ENCODE measurements at places on chromosomes 2 and 18.

- DNase-seq, result no peak
Observed at GRCh38 chr2:231360401-231360800, 35.1 kb upstream of the B3GNT7 start.

GRCh38 chr2:60960706-60961105 lies 56.8 kb upstream of the PEX13 start:
- DNase-seq, result no peak

DNA sequence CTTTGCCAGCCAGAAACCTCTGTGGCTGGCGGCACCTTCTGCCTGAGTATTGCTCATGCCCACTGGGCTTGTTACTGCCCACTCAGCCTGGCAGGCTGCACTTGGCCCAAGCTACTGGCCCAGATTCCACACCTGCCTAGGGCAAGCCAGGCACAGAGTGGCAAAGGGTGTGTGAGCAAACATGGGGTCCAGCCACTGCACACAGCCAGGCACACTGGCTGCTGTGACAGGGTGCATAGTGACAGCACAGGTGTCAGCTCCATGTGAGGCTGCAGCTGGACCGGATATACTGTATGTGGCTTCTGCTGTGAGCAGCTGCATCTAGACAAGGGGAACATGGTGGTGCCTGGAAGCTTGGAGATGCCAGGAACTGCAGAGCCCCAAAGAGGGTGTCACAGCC lies 113.9 kb downstream of the COPS8 start:
- DNase-seq, result no peak

DNA sequence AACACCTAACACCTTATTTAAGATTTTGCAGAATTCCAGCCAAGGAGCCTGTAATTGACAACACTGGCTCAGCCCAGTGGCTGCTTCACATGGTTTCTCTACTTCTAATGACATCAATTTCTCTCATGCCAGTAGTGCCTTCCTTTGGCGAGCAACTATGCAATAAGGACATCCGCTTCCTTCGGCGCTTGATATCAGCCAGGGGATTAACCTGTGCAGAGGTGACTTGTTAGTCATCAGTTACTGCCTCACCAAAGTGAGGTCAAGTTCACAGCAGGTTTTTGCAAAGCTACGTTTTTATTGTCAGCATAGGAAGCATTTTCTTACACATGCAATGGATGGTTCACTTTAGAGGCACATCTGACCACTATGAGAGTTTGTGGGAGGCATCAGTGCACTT lies 24.0 kb upstream of the EDAR start:
- no peak for DNase-seq

GRCh38 chr2:143379955-143380354 lies 250.7 kb downstream of the ARHGAP15 start:
- no peak for DNase-seq

DNA sequence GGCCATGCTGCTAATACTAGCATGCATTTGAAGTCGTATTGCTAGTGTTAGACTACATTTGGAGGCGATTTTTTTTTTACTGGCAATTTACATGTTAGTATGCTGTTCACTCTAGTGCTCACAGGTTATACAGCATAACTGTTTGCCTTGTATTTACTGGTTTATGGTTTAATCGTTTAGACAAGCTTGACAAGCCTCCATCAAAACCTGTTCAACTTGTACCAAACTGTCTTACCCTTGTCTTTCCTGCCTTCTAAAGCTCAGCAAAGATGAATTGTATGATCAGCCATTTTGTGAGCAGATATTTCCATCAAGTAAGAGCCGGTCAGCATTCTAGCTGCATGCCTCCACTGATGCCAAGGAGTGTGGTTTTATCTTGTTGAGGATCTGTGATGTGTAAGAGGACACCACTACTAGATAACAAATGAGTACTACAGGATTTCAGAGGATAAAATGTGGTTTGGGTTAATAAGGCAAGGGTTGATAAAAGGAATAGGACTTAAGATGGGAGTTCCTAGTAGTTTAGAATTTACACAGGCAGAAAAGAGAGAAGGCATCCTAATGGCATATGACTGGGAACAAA lies 68.4 kb upstream of the ITM2C start:
- DNase-seq, result no peak

GRCh38 chr2:159185401-159186130 lies 100.9 kb downstream of the WDSUB1 start:
- peak; percentile 16 for DNase-seq

DNA sequence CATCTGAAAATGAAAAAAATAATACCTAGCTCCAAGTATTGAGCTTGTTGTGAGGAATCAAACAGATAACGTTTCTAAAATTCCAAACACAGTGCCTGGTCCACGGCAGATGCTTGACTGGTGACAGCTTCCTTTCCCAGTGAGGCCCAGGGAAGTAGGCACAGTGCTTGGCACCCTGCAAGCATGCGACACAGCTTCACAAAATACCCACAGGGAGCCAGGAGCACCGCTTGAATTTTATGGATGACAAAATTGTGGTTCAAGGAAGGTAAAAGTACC lies 205.1 kb upstream of the TNP1 start:
- DNase-seq, result no peak

DNA sequence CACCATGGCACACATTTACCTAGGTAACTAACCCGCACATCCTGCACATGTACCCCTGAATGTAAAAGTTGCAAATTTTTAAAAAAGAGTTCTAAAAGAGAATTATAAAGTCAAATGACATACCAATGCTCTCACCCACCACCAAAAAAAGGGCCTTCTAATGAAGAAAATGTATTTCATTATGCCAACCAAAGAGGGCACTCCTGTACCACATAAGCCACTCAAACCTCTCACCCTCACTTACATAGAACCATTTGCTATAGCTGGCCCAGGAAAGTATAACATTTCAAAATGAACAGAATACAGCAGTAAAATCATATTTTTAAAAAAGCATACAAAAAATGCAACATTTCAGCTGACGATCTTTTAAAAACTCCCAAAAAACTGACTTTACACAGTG lies 241.5 kb upstream of the PKDCC start:
- DNase-seq, result no peak

- DNase-seq, result no peak
Observed at GRCh38 chr2:69789175-69789721, 40.2 kb upstream of the GMCL1 start.

- DNase-seq, result no peak
Observed at GRCh38 chr2:126664234-126664633, 8.3 kb downstream of the GYPC start.

GRCh38 chr2:153944800-153945199 lies 73.1 kb downstream of the GALNT13 start:
- no peak for DNase-seq

DNA sequence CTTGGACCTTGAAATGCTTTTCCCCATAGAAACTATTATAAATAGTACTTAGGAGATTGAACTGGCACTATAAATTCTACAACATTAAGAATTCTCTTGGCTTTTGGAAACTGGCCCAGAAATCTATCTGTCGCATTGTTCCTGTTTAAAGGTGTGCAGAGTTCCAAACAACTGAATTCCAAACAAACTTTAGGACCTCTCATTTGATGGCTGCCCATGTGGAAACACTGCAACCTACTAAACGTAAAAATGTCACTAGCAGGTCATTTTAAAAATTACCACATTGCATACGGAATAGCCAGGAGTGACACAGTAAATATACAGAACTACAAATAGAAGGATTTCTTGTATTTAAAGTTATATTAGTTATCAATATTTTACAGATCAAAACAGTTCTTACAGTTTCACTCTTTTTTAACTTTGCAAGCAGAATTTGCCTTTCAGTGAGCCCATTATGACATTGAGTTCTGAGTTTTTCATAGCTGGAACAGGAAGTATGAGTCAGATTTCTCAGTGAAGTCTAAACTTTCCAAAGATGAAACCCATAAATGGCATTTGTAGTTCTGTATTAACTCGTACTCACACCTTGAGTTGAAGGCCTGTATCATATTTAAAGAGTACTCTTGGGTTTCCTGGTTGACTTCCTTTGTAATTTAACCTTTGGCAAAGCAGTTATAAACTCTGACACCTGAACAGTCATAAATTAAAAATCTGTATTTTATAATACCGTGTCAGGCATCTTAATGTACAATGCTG lies 142.3 kb upstream of the BOD1L2 start:
- DNase-seq, result no peak

DNA sequence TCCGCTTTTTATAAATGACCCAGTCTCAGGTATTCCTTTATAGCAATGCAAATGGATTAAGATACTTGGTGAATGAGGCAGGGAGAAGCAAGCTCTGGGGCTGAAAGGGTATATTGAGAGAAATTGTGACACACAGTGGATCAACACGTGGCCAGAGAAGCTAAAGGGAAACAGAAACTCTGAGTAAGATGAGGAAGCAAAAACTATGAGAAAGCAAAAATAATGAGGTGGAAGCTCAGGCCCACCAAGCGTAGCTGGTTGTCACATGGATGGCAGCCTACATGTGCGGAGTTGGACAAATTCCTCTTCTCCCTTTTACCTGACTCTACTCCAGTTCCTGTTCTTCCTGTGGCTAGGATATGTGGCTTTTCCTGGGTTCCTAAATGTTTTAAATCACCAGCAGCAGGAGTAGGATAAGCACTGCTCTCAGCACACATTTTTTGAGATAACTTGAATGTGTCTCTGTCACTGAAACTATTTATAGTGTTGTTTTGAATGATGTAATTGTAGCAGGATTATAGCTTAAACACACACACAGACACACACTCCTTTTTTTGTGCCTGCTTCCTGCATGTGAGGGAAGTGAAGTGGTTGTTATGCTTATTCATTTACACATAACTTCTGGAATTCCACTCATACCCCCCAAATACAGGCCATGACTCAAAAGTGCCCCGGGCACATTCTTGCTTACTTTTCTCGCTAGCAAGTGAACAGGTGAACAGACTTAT lies 30.1 kb upstream of the EPC2 start:
- DNase-seq, result no peak

GRCh38 chr2:231923010-231923344 lies 3.2 kb downstream of the NPPC start:
- DNase-seq, result no peak

- DNase-seq, result no peak
Observed at GRCh38 chr2:5164776-5165525, 527.2 kb upstream of the SOX11 start.

DNA sequence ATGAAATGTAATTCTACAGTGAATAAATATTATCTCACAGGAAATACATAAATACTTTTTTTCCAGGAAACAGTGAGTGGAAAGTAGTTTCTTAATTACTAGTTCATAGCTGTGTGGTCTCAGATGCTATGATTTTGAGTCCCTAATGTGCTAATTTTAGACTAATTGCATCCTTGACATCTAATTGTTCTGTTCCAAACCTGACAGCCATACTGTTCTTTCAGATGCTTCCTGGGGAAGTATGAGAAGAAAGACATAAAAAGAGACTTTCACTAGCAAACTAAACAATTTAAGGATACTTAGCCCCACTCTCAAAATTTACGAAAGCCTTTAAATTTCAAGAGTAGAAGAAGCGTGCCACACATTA lies 350.9 kb upstream of the CDH20 start:
- DNase-seq, result no peak

DNA sequence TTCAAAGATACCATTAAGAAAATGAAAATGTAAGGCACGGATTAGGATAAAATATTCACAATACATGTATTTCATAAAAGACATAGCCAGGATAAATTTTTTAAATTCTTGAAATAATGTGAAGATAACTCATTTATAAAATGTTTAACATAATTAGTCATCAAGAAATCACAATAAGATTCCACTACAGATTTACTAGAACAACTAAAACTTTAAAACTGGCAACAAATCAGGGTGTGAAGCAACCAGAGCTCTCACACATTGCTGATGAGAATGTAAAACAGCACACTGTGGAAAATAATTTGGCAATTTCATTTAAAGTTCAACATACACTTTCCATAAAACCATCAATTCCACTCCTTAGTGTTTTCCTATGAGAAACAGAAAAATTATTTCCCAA lies 89.6 kb upstream of the UBE2E3 start:
- no peak for DNase-seq

GRCh38 chr2:231535961-231536360 lies 5.7 kb upstream of the NMUR1 start:
- no peak for DNase-seq

DNA sequence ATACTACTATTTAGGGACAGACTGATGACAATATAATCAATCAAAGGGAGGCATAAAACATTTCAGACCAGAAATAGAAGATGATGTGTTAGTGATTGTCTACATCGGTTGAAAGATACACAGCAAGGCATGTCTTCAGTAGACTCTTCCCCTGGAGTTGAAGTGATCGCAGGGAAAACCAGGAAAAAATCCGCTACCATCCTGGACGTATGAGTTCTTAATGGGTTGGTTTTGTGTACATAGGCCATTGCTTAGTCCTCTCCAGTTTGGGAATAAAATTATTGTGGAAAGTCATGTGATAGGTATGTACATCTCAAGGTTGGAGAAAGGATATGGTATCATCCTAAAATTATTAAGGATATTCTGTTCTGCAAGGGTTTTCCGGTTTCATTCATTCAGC lies 4.3 kb downstream of the APCDD1 start:
- DNase-seq, result no peak

- DNase-seq, result no peak
Observed at GRCh38 chr2:190607014-190607597, 41.8 kb upstream of the NAB1 start.

- no peak for DNase-seq
Observed at GRCh38 chr2:136110526-136110925, 7.4 kb downstream of the CXCR4 start.

- no peak for DNase-seq
Observed at GRCh38 chr2:239546541-239546940, 145.7 kb upstream of the HDAC4 start.

GRCh38 chr18:446941-447560 lies 53.5 kb downstream of the COLEC12 start:
- no peak for DNase-seq

GRCh38 chr18:76720683-76721082 lies 101.7 kb upstream of the ZNF236 start:
- DNase-seq, result no peak

- DNase-seq, result no peak
Observed at GRCh38 chr2:168241208-168241607, 6.2 kb downstream of the STK39 start.

GRCh38 chr2:234587341-234588053 lies 90.6 kb upstream of the ARL4C start:
- DNase-seq, result no peak

DNA sequence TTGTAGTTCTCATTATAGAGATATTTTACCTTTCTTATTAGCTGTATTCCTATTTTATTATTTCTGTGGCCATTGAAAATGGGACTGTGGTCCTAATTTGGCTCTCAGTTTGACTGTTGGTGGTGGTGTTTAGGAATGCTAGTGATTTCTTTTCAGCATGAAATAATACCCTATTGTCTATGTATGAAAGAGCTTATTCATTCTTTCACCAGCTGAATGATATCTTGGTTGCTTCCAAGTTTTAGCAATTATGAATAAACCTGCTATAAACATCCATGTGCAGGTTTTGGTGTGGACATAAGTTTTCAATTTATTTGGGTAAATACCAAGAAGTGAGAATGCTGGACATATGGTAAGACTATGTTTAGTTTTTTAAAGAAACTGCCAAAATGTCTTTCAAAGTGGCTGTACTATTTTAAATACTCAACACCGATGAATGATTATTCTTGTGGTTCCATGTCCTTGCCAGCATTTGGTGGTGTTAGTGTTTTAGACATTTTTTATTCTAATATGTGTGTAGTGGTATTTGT lies 501.6 kb upstream of the GYPC start:
- DNase-seq, result no peak

Data from endothelial cell (in vitro differentiated cells).